ENCODE measurements at places on chromosomes 13 and 19.
A peak's percentile ranks its signal among the peaks of the same experiment; 100 is the strongest.

DNA sequence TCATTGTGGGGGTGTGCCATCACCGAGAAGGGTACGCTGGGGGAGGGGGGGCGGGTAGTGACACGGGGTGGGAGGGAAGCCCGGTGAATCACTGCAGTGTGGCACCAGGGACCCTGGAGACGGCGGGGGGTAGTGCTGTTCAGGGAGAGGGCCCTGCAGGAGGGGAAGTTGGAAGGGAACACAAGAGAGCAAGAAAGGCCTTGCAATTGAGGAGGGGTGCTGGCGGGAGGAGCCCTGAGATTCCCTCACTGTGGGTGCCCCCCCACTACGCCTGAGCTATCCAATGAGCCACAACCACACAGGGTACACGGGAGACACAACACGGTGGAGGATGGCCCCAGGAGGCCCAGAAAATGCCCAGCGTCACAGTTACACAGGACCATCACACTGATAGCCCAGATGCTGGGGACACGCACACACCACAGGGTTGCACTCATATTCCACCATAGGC lies 516 bp upstream of the ATP1A3 start:
- DNase-seq, result no peak

GRCh38 chr19:44891016-44891882 lies at the start of gene TOMM40:
TOMM40 (plus strand) TSS chr19:44891254; CDS start chr19:44891416, 162 bp downstream.
- DNase-seq, result no peak

- no peak for DNase-seq
Observed at GRCh38 chr13:25351404-25351803, 20.4 kb upstream of the ATP8A2 start.

DNA sequence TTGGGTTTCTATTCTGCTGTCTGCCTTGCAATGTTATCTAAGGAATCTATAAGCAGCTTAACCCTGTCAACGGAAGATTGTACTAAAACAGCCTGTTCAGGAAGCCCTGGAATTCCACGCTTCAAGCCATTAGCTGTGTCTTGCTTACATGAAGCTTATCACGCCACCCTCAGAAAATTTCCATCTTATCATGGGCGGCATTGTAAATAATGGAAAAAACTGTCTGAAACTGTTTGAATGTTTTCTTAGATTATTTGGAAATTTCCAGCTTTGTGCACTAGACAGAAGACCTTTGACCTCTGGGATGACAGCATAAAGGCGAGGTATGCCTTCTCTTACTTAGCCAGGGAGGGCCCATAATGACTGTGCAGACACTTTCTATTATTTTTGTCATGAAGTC lies 319.7 kb downstream of the KCNRG start:
- DNase-seq, result no peak

- no peak for DNase-seq
Observed at GRCh38 chr13:99015606-99016490, 38.0 kb upstream of the DOCK9 start.

- no peak for DNase-seq
Observed at GRCh38 chr19:1283917-1284292, 1.8 kb upstream of the EFNA2 start.

- DNase-seq, result no peak
Observed at GRCh38 chr13:60745343-60745742, 348.3 kb downstream of the TDRD3 start.

DNA sequence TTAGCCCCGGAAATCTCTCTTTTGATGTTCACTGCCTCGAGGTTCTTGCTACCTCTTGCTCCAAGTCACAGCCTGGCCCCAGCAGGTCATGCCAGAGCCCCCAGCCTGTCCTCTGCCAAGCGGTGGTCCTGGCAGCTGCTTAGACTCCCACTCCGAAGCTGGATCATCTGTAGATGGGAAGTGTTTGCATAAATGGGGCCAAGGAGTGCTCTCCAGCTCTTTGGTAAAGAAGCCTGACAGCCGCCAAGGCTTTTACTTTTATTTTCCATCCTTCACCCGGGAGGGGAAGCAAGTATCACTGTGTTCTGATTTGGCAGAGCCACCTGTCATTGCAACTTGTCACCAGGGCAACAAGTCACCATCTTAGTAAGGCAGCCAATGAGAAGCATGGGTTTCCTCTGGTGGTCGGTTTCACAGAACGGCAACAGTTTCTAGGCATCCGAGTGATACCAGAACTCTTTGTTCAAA lies 10.6 kb upstream of the RETN start:
- no peak for DNase-seq

GRCh38 chr13:93603043-93603442 lies 376.4 kb downstream of the GPC6 start:
- DNase-seq, result no peak

GRCh38 chr19:18501832-18502231 lies 20.0 kb downstream of the ELL start:
- peak; percentile 45 for DNase-seq

DNA sequence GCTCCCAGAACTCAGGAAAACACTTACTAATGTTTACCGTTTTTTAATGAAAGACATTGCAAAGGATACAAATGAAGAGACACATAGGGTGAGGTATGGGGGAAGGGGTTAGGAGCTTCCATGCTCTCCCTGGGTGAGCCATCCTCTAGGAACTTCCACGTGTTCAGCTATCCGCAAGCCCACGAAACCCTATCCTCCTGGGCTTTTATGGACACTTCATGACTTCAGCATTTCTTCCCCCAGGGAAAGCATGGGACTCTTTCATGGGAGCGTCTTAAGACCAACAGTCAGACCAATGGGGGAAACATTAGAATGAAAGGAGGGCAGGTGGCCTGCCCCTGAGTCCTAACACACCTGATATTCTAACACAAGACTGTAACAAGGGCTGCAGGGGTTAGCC lies 6.6 kb upstream of the ESD start:
- DNase-seq, result no peak

DNA sequence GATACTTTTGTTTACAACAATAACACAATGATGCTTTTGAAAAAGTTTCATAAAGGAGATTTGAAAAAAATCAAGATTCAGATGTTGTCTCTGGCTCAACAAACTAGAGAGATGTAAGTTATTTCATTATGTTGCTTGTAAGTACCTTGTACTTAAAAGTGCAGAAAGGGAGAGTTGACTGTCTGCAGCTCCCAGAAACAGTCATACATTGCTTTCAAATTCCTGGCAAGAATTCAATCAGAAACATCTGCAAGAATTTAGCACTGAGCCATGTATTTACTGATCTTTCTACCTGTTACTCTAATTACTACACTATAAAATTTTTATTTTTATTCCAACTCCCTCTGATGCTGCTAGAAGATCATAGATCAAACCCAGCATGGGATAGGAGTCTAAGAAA lies 1261.3 kb upstream of the SPRY2 start:
- no peak for DNase-seq

- no peak for DNase-seq
Observed at GRCh38 chr13:33624253-33624652, 193.7 kb upstream of the RFC3 start.

- DNase-seq, result no peak
Observed at GRCh38 chr13:46340011-46340410, 47.0 kb downstream of the RUBCNL start.

- no peak for DNase-seq
Observed at GRCh38 chr19:13622766-13623715, 116.8 kb upstream of the CACNA1A start.

DNA sequence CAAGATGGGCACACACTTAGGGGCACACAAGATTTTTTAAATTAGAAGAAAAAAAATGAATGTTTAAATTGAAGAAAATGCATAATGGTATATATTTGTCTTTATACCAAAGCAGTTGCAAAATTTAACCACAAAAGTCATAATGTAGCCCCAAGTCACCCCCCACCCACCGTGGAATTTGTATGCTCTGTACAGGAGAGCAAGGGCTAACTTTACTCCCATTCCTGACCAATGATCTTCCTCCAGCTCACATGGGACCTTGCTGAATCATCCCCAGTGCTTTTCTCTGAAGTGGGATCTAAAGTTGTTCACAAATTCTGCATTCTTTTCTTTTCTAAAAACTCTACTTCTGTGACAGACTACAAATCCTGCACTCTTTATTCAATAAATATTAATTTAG lies 597.0 kb downstream of the UQCRFS1 start:
- no peak for DNase-seq

DNA sequence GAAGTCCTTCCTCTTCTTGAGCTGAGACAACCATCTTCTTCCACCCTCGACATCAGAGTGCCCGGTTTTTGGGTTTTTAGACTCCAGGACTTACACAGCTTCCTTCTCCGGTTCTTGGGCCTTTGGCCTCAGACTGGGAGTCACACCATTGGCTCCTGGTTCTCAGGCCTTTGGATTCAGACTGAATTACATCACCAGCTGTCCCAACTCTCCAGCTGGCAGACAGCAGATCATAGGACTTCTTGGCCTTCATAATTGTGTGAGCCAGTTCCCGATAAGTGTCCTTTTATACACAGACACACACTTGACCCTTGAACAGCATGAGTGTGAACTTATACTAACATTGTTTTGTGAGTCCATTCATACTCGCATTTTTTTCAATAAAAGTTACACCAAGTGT lies 166.0 kb upstream of the UBL3 start:
- DNase-seq, result no peak

DNA sequence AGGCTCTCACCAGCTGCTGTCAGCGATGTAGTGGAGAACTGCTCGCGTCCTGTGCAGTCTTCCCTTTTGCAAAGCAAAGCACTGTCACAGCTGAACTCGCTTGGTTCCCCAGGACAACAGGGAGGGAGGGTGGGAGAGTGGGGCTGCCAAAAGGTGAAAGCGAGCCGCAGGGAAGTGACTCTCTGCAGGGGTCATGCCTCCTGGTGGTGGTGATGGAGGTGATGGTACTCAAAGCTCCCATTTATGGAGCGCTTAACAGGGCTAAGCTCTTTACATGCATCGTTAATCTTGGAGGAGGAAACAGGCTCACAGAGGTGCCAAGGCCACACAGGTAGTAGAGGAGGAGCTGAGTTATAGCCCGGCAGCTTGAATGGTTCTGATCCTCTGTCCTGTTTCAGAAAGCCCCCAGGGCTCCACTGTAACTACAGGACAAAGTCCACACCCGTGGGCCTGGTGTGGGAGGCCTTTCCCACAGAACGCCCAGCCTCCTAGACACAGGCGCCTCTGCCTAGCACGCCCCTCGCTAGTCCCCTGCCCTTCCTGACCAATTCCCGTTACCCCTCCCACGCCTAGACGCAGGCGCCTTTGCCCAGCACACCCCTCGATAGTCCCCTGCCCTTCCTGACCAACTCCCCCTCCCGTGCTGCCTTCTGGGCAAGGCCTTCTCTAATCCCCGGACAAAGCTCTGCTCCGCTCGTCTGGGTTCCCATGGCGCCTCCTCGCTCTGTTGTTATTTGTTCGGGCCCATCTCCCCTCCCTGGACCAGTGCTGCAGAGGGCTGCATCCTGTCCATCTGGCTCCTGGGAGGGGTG lies 10.7 kb downstream of the PPP1R37 start:
- no peak for DNase-seq

- DNase-seq, result no peak
Observed at GRCh38 chr13:44431150-44431549, 57.5 kb downstream of the SERP2 start.

DNA sequence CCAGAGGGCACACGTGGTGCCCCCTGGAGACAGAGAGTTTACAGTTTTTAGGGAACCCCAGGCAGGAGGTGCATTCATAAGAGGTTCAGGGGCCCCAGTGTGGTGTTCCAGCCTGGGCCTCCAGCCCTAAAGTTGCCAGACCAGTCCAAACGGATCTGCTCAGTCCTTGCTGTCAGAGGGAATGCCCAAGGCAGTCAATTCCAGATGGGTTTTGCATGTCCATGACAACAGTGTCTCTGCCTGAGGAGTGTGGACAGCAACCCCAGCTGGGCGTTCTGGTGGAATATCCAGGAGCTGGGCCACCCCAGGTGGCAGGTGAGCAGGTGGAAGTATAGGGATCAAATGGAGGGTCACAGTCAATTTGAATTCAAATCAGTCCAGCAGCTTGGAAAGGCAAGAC lies 25.3 kb downstream of the FBXO27 start:
- no peak for DNase-seq

- no peak for DNase-seq
Observed at GRCh38 chr13:51858433-51859247, 3.1 kb upstream of the CCDC70 start.

- no peak for DNase-seq
Observed at GRCh38 chr13:94324767-94325540, 154.5 kb downstream of the DCT start.

DNA sequence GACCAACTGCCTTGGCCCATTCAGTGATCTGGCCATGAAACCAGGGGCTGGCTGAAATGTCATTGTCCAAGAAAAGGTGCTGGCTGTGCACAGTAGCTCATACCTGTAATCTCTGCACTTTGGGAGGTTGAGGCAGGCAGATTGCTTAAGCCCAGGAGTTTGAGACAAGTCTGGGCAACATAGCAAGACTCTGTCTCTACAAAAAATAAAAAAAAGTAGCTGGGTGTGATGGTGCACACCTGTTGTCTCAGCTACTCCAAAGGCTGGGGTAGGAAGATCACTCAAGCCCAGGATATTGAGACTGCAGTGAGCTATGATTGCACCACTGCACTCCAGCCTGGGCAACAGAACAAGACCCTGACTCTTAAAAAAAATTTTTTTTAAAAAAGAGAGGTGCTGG lies 28.6 kb upstream of the C19orf12 start:
- no peak for DNase-seq

GRCh38 chr13:43357564-43357963 lies 334.2 kb downstream of the DNAJC15 start:
- DNase-seq, result no peak

DNA sequence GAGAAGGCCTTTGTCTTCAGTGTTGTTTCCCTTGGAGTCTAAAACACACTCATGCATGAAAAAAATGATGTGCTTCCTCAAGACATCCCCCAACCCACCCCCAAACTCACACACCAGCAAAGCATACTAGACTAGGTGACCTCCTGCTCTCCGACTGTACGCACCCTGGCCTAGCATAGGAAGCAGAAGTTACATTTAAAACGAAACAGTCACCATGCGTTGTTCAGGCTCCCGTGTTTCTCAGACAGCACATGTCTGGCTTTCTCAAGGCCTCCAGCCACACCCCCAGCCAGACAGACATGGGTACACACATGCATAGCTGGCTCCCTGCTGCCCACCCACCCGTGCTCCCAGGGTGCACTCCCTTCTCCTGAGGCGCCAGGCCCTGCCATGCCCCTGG lies 28.7 kb upstream of the C1QTNF9 start:
- DNase-seq, result no peak

DNA sequence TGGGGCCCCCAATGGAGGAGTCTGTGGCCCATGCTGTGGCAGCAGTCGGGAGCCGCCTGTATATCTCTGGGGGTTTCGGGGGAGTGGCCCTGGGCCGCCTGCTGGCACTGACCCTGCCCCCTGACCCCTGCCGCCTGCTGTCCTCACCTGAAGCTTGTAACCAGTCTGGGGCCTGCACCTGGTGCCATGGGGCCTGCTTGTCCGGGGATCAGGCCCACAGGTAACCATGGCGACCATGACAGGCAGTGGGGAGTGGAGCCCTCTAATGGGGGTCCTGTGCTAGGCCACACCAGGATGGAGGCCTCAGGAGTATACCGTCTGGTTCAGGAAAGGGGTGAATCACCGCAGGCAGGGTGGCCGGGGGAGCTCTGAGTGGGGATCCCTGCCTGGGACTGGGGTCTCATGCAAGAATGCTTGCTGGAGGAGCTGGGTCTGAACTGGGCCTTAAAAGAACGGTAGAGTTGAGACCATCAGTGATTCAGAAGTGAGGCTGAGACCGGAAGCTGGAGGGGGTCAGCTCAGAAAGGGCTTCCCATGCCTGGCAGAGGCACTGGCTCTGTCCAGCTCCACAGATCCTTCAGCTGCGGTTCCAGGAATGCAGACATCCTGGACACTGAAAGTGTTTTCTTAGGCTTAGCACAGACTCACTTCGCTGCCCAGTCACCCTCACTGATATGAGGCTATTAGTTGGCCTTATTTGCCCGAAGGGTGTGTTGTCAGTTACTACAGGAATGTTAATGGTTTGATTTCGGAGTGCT lies 29.1 kb downstream of the CNFN start:
- no peak for DNase-seq
